ENCODE measurements at places on chromosomes 3 and 15.

DNA sequence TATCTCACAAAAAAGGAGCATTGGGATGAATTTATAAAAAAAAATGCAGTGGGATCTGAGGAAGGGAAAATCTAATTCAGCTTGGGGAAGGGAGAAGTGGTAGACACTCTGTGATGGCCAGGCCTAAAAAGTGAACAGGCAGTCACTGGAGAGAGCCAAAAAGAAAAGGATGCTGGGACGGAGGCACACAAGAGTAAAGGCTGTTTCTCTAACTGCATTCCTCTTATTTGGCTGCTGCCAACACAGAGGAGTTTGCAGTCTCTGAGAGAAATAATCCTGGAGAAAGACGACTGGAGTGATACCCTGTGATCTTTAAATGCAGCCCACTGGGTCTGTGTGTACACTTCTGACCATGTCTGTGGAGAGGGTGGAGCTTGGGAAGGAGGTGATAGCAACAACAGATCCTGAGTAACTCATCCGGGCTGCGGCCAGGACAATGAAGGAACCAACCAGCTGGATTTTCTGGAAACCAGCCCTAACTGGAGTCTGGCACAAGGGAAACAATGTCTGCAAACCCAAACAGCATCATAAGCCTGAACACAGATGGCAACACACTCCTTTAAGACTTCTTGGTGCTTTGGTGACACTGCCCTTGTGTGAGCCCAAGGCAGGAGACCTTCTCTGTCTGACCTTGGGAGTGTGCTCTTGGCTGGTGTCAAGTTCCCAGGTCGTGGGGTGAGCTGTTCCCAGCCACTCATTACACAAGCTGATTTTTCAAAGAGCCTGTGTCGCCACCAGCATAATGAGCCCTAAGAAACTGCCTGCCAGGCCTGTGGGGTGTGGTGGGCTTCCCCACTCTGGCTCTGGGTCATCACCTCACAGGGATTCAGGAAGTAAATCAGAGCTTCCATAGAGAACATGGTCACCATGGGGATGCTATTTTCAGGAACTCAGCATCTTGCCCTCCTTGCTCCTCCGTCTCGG lies 8.0 kb downstream of the FYCO1 start:
- no peak for DNase-seq

DNA sequence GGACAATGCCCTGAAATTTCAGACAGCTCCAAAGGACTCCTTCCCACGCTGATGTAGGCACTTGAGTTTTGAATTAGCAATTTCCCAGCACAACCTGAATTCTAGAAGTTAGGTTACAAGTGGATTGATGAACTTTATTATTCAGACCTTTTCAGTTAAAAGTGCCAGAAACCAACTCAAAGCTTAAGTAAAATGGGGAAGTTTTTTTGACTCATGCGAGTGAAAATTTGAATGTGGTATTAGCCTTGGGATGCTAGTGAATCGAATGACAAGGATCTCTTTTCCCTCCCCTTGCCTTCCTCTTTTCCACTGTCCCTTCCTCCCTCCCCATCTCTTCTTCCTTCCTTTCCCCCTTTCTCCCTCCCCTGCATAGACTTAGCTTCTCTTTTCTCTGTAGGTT lies 295.1 kb upstream of the PROK2 start:
- no peak for DNase-seq

- no peak for DNase-seq
These were observed 7.4 kb upstream of the TBC1D5 start for GRCh38 chr3:17749705-17750293.

DNA sequence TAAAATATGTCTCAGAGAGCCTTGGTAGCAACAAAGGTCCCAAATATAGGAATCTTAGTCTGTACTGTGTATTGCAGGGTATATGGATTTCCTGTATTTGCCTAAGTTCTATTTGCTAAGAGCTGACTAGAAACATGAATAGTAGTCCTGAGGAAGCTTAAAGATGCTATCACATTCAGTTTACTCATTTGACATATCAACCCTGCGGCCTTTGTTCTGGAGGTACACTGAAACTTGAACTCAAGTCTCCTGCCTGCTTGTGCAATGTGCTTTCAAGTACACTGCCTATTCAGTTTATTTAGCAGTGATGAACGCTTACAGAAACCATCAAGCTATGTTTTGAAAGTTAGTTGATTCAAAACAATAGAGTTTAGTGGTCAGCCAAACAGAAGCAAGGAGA lies 21.1 kb downstream of the IL1RAP start:
- no peak for DNase-seq

DNA sequence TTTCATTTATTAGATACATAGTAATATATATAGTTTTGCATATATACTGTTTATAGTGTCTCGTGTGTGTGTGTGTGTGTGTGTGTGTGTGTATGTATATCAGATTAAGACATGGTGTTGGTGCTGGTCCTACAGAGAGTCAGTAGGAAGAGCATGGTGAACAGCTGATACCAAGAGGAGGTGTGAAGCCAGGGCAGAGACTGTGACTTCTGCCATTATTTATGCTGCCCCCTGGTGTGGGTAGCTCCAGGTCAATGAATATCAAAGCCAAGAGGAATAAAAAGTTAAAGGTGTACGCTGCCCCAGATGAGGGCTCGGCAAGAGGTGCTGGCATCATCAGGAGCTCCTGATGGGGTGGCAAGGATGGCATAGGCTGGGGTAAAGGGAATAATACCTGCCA lies 299.5 kb upstream of the RASGRP1 start:
- no peak for DNase-seq

- DNase-seq = no peak
These were observed 216.1 kb downstream of the WNT5A start for GRCh38 chr3:55270976-55271375.

GRCh38 chr3:12401208-12401607 lies 83.1 kb upstream of the TSEN2 start:
- no peak for DNase-seq

DNA sequence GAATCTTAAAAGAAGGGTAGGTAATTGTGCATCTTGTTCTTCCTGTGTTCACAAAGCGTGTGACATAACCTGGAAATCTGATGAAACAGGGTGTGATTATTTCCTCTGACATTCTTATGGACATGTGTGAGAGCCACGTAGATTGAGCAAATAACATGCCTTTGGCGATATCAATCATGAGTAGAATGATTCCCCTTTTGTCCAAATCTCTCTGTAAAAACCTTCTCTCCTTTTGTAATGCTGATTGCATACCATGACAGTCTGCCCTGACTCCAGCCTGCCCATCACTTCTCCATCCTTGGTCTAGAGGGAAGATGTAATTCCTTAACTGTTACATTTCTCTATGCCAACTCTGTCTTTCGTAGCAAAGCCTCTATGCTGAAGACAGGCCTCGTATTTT lies 115.0 kb downstream of the IL5RA start:
- DNase-seq = no peak

- DNase-seq = no peak
These were observed 23.2 kb downstream of the ERICH6 start for GRCh38 chr3:150680562-150680961.

GRCh38 chr3:127497676-127498075 lies 92.9 kb downstream of the TPRA1 start:
- no peak for DNase-seq

DNA sequence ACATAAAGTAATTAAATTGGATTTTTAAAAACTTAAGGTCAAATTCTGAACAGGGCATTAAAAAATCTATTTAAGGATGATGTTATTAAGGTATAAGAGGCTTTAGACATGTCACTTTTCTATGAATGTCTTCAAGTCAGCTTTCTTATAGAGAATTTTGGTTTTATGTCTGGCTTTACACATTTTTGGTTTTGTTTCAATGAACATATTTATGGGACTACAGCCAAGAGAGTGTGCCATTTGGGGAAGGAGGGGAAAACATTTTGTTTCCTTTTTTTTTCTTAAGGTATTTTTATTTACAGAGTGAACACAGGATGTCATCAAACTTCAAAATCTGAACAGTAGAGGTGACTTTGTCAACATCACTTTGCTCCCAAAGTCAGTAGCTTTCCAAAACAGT lies 222.8 kb downstream of the DPH6 start:
- no peak for DNase-seq

- no peak for DNase-seq
These were observed 508.2 kb upstream of the SUCLG2 start for GRCh38 chr3:68162644-68163043.

DNA sequence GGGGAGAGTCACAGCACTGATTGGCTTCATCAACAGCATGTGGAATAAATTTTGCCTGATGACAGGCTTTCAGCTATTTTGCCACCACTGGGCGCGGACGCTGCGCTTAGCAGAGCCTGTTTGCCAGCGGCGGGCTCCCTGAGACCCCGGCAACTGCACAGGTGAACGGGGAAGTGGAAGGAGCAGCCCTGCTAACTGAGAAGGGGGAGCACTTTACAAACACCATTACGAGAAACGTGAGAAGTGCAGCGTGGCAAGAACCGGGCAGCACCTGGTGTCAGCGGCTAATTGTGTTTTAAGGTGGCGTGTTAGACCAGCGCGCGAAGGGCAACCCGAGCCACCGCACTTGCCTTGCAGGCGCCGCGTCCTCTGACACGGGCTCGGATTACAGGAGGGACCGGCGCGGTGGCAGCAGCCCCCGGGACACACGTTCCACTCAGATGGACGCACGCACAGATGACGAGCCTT lies 307.8 kb upstream of the ARRDC4 start:
- peak; percentile 63 for DNase-seq

- peak; percentile 69 for DNase-seq
These were observed 105.7 kb downstream of the ZNF385D start for GRCh38 chr3:21645121-21645897.

DNA sequence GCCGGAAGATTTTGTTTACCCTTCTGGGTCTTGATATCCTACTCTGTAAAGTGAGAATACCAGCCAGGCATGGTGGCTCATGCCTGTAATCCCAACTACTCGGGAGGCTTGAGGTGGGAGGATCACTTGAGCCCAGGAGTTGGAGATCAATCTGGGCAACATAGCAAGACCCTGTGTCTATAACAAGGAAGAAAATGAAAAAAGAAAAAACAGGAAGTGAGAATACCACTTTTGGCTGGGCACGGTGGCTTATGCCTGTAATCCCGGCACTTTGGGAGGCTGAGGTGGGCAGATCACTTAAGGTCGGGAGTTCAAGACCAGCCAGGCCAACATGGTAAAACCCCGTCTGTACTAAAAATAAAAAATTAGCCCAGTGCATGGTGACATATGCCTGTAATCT lies 36.9 kb downstream of the SFMBT1 start:
- DNase-seq = no peak

GRCh38 chr15:93141371-93141794 lies 52.4 kb upstream of the RGMA start:
- DNase-seq = no peak

GRCh38 chr15:39629371-39629770 lies 48.5 kb downstream of the THBS1 start:
- peak; percentile 23 for DNase-seq

DNA sequence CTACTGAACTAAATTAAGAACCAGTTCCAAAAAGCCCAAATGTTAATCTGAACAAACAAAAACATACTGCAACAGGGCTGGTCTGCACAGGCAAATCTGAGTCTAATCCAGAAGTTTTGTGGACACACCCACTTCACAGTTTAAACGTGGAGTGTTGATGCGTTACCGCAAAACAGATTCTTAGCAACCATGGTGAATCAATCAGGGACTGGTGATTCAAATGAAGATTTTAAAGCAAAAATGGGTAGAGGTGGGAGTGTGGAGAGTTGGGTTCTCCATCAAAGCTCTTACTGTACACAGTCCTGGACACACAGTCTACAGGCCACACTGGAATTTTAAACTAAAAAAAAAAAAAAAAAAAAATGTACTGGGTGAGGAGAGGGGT lies 5.2 kb downstream of the ANXA2 start:
- DNase-seq = no peak

- DNase-seq = no peak
These were observed 210.8 kb upstream of the NR2E3 start for GRCh38 chr15:71599418-71600151.

GRCh38 chr15:36407647-36408046 lies 171.8 kb upstream of the CDIN1 start:
- no peak for DNase-seq

DNA sequence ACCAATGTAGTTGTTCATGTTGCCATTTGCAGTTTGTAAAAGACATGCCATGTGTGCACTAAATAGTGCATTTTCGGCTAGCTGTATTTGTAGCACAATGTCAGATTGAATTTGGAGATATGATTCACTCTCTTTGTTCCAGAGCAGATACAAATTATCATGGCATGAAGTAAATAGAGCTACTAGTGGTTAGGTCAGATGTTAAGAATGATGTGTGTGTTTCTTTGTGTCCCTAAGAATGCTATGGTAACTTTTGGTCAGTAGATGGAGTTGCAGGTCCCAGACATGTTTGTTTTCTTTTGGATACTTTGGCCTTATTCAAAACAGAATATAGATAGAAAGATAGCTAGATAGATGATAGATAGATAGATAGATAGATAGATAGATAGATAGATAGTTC lies 595.8 kb downstream of the NLGN1 start:
- no peak for DNase-seq

GRCh38 chr3:150072576-150072975 lies 101.9 kb upstream of the PFN2 start:
- no peak for DNase-seq

GRCh38 chr3:196968233-196969133 lies at the start of gene PIGZ:
TSS of gene PIGZ (minus strand) at chr3:196968833. CDS start at chr3:196952031, 16,802 bp downstream.
- DNase-seq = no peak

GRCh38 chr3:55292360-55292759 lies 194.7 kb downstream of the WNT5A start:
- no peak for DNase-seq

DNA sequence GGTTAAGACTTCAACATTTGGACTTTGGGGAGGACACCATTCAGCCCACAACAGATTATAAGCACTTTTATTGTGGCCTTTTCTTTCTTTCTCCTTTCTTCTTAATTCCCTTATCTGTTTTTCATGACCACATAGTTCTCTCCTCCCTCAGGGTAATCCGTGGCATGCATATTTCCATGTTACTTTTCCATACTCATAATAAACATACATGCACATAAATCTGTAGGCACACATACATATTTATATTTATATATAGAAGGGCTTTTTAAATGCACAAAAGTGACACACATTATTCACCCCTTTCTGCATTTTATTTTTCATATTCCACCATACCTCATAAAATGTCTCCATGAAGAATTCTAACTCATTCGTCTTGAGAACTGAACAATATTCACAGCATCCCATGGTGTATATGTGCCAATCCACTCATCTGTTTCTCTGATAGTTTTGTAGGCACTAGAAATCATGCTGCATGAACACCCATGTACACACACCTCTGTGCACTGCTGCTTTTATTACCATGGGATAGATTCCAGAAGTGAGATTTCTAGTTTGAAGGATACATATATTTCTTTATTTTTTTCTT lies 38.1 kb upstream of the GADL1 start:
- DNase-seq = no peak

DNA sequence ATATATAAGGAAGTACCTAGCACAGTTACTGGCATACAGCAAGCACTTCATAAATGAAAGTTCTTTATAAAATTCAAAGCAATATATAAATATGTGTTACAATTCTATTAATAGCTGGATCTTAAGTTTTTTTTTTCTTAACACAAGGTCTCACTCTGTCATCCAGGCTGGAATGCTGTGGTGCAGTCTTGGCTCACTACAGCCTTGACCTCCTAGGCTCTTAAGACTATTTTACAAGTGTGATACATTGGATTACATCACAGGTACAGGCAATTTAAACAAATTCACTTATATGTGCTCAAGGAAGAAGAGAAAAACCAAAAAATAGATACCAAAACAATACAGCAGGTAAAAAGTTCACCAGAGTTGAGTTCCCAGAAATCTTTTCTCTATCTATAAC lies 60.6 kb downstream of the ZNF280D start:
- no peak for DNase-seq
